ENCODE measurements at places on chromosomes 5 and 9. TPM values are rescaled to one million over a fixed set of nuclear protein-coding genes. Genes with fewer than 3 reads are reported as not detected.

GRCh38 chr5:39726467-39726866 is 301.7 kb upstream of the DAB2 start:
- no peak for DNase-seq

NDFIP1 gene
- total RNA-seq: 192 TPM

DNA sequence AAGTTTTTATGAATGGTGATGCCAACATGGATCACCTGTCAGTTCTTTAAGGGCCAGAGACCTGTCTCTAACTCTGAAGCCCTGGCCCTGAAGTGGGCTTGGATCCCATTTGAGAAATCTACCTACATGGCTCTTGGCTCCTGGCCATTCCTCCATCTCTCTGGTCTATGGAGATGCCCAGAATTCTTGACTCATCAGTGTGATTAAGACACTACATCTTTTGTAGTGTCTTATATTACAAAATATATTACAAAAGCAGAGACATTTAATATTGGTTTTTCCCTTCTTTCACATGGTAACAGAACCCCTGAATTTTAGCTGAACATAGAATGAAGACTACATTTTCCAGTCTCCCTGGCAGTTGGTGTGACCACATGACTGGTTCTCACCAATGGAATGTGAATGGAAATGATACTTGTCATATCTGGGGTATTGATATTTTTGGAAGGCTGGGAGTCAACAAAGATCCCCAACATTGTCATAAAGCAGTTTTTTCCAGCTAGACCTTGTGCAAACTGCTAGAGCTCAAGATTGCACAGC is 198.3 kb downstream of the SREK1 start:
- DNase-seq: no peak

DNA sequence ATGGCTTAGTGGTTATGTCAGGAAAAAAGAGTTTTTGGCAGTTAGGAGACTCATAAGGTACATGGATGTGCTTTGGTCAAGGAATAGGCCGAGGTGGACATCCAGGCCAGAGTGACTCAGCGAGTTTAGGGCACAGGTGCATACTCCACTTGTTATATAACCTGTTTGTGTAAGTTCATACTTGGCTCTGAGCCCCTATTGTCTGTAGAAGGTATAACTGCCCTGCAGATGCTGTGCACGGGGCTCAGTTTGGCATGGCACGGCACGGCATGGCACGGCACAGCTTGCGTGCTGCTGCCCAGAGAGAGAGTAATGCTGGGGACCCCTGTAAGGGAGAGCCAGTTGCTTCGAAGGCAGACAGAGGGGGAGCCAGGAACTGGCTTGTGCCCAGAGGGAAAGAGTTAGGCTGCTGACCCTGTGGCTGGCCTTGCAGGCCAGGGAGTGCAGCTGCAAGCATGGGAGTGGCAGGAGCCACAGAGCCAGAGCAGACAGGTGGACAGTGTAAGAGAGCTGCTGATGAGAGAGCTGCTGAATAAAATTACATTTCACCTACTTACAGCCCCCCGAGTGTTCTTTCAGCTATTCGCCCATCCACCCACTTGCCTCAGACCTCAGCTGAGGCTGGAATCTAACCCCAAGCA is 32.2 kb downstream of the GCNT4 start:
- DNase-seq: no peak

DNA sequence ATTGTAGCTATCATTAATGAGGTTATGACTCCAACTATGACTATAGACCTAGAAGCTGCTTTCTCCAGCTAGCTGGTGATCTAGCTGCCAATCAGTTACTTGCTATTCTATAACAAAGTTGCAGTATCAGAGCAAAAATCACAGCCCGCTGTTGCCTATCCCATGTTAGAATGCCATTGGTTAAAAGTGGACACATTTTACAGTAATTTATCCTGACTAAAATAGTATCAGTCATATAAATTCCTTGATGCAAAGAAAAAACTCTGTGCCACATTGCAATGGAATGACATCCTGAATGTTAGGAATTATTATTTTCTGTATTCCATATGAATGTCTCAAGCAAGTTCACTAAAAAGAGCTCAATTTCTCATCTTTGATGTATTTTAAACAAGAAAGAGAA is 626.5 kb downstream of the PDE4D start:
- DNase-seq: no peak

GRCh38 chr9:121742923-121743322 is 91.5 kb downstream of the DAB2IP start:
- no peak for DNase-seq

SLC2A6 gene
- 3.2 TPM for total RNA-seq

DNA sequence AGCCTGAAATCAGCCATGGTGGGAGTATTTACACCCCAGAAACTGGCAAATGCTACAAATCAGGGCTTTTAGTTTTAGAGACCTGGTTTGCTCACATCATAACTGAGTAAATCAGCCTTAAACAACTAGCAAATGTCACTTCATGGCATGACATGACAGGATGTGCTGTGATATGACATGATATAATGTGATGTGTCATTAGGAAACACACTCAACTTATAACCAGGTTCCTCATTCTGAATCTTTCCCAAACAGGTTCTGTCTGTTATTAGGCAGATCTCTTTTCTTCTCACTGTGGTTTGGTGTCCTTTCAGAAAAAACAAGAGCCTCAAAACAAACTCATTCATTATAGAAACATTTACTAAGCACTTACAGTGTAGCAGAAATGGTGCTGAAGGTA is 90.5 kb downstream of the ADAMTS12 start:
- no peak for DNase-seq

- DNase-seq: peak; percentile 29
Observed at GRCh38 chr9:111661802-111662521, 557 bp downstream of the GNG10 start.

ROR2 gene
- total RNA-seq: not detected

DNA sequence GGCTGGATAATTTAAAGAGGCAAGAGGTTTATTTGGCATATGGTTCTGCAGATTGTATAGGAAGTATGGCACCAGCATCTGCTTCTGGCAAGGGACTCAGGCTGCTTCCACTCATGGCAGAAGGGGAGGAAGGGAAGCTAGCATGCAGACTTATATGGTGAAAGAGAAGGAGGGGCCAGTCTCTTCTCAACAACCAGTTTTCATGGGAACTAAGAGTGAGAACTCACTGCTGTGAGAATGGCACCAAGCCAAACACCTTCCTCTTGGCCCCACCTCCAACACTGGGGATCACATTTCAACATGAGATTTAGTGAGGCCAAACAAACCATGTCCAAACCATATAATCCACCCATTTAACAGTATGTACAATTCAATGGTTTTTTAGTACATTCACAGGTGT is 113.3 kb upstream of the SHB start:
- no peak for DNase-seq

DNA sequence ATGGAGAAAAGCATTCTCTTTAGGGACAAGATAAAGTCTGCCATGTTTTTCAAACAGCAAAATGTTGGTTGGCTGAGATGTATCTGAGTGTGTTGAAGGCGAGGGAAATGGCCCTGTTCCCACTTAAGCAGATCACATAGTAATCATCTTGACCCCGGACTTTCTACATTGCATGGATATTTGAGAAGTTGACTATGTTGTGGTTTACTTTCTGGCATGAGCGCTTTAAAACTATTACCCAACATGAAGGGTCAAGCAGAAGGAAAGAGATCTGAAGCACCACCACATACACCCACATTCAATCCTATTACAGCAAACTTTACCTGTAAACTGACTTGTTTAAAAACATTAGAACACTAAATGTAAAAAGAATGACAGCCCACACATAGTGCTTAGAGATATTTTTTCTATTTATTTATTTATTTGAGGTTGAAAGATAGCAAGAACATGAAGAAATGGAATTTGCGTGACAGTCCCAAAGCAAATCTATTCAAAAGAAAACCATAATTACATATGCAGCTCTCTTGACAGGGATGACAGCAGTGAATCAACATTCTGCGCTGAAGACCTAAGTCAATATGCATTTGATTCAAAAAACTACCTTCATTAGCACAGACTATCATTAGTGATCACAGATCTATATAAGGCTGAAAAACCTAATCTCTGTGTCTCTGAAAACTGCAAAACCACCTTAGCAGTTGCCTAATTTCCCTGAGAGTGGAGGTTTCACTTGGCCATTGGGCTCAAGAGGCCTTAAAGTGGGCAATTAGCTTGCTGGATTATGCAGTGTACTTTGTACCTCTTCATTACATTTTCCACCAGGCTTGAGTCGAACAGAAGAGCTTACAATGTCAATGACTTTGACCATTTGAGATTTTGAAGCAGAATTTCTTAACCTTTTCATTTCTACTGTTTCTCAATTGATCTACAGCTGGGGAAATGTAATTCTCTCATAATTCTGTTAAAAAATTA is 195.0 kb downstream of the PDE4D start:
- DNase-seq: no peak

GRHPR gene
- 29.6 TPM for total RNA-seq

DNA sequence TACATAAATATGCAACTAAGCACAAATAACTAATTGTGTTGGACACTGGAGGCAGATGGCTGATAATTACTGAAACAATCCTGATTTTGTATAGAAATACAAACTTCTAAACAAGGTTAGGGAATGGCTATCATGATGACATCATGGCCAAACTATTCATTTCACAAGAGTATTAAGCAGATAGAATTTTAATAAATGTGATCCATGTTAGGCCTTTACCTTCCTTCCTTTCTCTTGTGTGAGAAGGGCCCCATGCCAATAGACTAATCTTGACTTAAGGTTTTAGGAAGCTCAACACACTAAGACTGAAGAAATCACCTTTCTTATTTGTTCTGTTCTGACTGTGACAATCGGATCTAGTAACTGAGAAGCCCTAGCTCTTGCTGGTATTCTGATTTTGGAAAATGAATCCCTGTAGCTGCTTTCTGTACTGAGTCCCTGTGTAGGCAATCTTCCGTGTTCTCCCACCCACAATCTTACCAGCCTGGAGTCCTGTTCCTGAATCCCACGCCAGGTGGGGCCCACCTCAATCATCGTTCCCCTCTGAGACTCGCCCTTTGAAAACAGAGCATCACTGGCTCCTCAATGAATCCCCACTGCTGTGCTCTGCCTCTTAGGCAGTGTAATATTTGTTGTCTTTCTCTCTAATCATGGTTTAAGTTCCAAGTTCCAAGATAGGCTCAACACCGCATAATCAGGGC is 168.7 kb upstream of the GNA14 start:
- DNase-seq: no peak

DNA sequence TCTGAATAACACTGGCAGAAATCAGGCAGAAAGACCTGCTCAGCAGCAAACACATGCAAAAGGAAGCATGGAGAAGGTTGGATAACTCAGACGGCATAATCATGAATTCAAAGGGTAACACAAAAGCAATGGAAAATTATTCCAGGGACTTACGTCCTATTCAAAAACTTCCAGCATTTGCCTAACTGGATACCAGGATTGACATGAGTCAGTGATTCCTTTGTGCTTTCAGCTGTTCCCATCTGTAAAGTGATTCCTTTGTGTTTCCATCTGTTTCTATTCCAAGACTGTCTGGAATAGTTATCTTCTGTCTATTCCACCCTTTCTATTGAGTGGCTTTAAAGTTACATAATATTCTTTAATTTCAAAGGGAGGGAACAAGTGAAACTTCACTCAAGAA is 1361.7 kb upstream of the CDH9 start:
- DNase-seq: no peak

DNA sequence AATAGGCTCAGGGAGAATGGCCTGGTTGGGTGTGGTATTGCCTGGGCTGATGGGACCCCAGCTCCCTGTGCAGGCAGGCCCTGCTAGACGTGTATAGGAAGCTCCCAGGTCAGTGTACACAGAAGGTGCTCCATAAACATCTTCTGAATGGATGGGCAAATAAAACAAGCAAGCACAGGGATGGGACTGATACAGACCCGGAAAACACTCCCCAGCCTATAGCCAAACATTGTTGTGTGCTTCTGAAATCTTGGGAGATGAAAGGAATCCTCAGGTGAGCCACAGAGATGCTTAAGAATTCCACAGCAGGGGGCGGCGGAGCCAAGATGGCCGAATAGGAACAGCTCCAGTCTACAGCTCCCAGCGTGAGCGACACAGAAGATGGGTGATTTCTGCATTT is 151.8 kb downstream of the ENTREP1 start:
- DNase-seq: no peak

DNA sequence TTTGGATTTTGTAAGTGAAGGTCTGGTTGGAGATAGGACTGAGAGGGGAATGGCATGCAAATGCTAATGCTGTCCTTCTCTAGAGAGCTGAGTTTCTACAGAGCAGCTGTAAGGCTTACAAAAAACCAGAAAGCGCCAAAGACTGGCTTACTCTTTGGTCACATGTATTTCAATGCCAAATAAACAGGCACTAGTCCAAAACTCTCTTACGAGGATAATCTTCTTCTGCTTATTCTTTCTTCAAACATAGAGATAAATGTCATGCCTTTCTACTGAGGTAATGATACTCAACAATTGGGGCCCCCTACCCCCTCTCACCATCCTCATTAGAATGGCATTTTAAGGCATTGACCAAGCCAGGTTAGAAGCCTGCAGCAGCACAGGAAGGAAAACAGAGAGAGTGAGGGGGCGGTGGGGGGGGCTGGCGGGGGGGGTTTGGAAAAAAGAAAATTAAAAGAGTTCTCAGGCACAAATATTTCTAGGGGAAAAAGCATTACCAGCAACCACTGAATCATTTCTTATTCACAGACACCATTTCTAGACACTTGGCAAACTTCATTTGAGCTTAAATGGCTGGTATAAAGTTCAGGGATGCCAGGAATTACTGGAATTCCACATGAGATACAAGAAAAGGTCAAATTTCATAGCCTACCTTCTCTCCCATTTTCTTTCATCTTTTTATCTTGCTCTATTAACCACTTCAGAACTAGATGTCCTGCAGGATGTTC is 34.0 kb downstream of the PUM3 start:
- no peak for DNase-seq

- DNase-seq: no peak
Observed at GRCh38 chr9:137116728-137117127, 2.2 kb upstream of the DPP7 start.

GRCh38 chr5:179772351-179772750 is 21.4 kb upstream of the LTC4S start:
- no peak for DNase-seq

DNA sequence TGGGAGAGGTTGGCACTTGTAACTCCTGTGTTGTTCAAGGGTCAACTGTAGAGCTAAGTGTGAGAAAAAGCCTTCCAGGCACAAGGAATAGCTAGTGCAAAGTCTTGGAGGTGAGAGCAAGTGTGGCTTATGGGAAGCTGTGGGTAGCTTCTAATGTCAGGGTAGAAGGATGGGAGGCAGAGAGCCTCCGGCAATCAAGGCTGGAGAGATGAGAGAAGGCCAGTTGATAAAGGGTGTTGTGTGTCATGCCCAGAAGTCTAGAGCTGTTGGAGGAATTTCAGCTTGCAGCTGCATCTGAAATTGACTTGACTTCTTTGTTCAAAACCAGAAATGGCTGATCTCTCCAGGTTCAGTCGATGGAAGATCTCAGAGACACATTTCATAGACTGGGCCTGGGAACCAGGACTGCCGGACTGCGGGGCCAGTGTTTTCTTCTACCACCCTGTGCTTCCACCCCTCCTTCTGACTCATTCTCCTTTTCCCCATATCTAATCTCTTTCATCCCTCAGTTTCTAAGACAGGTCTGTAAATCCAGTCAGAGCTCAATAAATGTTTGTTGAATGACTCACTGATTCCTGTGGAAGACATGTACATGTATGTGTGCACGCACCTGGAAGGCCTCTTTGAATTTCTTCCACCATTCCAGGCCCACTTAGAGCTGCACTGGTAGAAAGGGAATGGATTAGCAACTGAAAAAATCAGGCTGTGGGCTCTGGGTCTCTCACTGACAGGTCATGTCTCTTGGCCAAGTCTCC is 67.8 kb upstream of the KLF4 start:
- DNase-seq: no peak

All from CD4-positive, alpha-beta T cell (primary cell).